ENCODE measurements at places on chromosomes 12 and 14. TPM values are rescaled to one million over a fixed set of nuclear protein-coding genes. Genes with fewer than 3 reads are reported as not detected.

Gene MMP19
- total RNA-seq, result 20.8 TPM

Gene IRAK3
- 11.7 TPM for total RNA-seq

Gene HEATR5A
- 20.9 TPM for total RNA-seq

Gene CCDC197
- total RNA-seq, result not detected

Gene CSRP2
- total RNA-seq, result 23.3 TPM

Gene CLEC7A
- not detected for total RNA-seq

Gene SDR9C7
- not detected for total RNA-seq

Gene NAV3
- 38.4 TPM for total RNA-seq
